ENCODE measurements at places on chromosomes 7 and 10.

DNA sequence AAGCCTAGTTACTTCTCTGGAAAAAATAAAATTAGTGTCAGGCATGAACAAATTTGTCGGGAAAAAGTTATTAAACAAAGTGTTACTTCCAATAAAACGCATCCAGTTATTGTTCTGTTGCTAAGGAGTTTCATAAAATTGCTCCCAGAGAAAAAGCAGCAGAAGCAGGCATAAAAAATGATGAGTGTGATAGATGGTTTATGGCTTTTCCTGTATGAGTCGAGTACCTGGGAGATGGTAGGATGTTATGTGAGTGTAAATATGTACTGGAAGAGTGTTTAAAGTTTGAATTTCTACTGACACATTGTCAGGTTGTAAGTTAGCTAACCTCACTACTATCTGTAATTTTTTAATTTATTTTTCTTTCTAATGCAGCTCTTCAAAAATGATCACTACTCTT is 390.7 kb downstream of the ARL4A start:
- DNase-seq: no peak

DNA sequence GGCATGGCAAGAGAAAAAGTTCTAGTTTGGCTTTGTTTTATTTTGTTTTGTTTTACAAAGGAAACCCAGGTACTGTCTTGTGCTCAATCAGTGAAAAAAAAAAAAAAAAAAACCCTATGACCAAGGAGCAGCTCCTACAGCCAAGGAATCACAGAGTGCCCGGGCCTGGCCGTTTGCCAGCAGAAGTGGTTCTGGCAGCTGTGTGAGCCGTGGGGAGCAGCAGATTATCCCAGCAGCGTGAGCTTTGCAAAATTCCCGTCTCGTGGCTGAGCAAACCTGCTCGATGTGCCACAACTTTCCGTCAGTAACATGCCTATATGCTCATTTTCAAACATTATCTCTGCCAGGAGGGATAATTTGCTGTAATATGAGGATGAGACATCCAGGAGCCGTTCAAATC is 293.7 kb downstream of the POU6F2 start:
- DNase-seq: peak; percentile 54

GRCh38 chr7:117087639-117088396 is 134.5 kb downstream of the ST7 start:
- DNase-seq: no peak

- DNase-seq: peak; percentile 39
Observed at GRCh38 chr10:14074062-14074884, 256.5 kb downstream of the FRMD4A start.

DNA sequence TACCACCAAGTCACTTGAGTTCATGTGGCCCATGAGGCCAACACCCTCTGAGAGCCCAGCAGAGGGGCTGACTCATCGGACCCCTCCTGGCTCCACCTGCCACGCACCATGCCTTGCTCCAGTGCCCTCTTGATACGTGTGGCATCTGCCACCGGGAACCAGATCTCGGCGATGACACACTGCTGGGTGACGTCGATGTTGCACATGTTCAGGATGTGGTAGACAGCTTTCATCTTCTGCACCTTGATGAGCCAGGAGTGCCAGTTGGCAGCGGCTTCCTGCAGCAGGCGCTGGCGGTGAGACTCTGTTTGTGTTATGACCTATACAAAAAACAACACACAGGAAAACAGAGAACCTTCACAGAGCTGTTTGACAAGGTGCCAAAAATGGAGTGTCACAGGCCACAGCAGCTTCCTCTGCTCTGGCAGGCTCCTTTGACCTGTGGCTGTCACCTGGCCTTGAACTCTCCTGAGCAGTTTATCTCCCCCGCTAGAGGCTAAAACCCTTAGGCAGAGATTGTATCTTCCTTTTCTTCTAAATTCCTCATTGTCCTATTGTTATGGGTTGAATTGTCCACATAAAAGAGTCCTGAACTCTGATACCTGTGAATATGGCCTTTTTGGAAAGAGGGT is 45.2 kb upstream of the TMEM213 start:
- peak; percentile 72 for DNase-seq

DNA sequence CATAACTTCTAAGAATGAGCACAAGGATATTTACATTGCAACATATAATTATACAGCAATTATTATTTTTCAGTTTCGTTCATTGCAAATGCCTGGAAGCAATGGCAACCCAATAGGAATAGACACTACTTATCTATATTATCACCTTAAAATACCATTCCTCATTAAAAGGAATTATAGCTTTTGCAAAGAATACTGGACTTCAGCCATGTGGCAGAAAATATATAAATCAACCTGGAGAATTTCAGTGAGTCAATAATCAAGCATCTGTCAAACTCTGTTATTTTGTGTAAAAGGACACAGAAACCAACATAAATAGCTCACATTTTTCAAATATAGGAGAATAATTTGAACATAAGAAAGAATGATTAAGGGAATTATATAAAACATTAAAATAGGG is 96.1 kb upstream of the SEMA3C start:
- DNase-seq: no peak

GRCh38 chr10:79367426-79368189 is 20.3 kb downstream of the PPIF start:
- DNase-seq: no peak

- DNase-seq: peak; percentile 53
Observed at GRCh38 chr7:123367484-123368122, 166.8 kb downstream of the IQUB start.
